ENCODE measurements at places on chromosomes 5 and 9. TPM values are rescaled to one million over a fixed set of nuclear protein-coding genes. Genes with fewer than 3 reads are reported as not detected.

Gene HK3
- total RNA-seq = not detected

Gene IPPK
- total RNA-seq = 13.9 TPM

Gene TNC
- total RNA-seq = 46.8 TPM

Gene RORB
- 0.92 TPM for total RNA-seq

Gene SH3PXD2B
- total RNA-seq = 27.2 TPM

Gene IFT74
- total RNA-seq = 17.4 TPM

Gene PCA3
- total RNA-seq = not detected

Gene CERCAM
- total RNA-seq = 120 TPM

Gene FAM200C
- 3.0 TPM for total RNA-seq

Gene SLC45A2
- 0.14 TPM for total RNA-seq

Gene GRXCR2
- total RNA-seq = not detected

Gene GKAP1
- 1.3 TPM for total RNA-seq

Gene DMRT2
- total RNA-seq = under 0.01 TPM

Gene PCDHGA10
- 4.3 TPM for total RNA-seq

Gene SKP1
- 320 TPM for total RNA-seq

Gene ARRDC3
- total RNA-seq = 90.1 TPM

Gene GPR151
- total RNA-seq = not detected

Gene TMEM171
- 1.1 TPM for total RNA-seq

Gene DMRT3
- not detected for total RNA-seq

Gene MZB1
- total RNA-seq = 0.14 TPM

Gene ARL14EPL
- 0.18 TPM for total RNA-seq

Gene ANKRD18A
- not detected for total RNA-seq

Gene ATP10B
- 0.14 TPM for total RNA-seq

Gene ATP6V0E1
- total RNA-seq = 515 TPM

Gene GARIN3
- total RNA-seq = not detected

Gene DNAJB5
- 9.8 TPM for total RNA-seq

Gene FUT7
- not detected for total RNA-seq

Gene HOMER1
- total RNA-seq = 12.8 TPM

Gene DCAF12
- total RNA-seq = 9.3 TPM

Gene PRRX2
- 23.2 TPM for total RNA-seq

Gene DENND1A
- 11.7 TPM for total RNA-seq

Gene SLC36A3
- total RNA-seq = not detected

Gene FIBCD1
- 1.5 TPM for total RNA-seq

Gene UBAP2
- total RNA-seq = 19.7 TPM

Gene HSDL2
- 114 TPM for total RNA-seq

Gene AP3B1
- 51.7 TPM for total RNA-seq

Gene SOWAHA
- total RNA-seq = not detected

Gene PCDHA7
- 0.57 TPM for total RNA-seq

Gene IL3
- not detected for total RNA-seq

Gene PCDHA2
- total RNA-seq = under 0.01 TPM

Gene ADGRD2
- not detected for total RNA-seq

Gene SLC25A46
- total RNA-seq = 87.9 TPM

Gene C5orf52
- total RNA-seq = not detected

Gene SLC34A3
- not detected for total RNA-seq

Gene KIF12
- not detected for total RNA-seq

Gene IFNA21
- total RNA-seq = not detected

Gene LRRC14B
- total RNA-seq = not detected

Gene TRMO
- total RNA-seq = 13.7 TPM

Gene RASGRF2
- total RNA-seq = 8.0 TPM

Gene LMAN2
- total RNA-seq = 488 TPM

Gene FOXI1
- not detected for total RNA-seq

Gene GDA
- total RNA-seq = not detected

Gene INSL6
- total RNA-seq = not detected

Gene NUTM2F
- not detected for total RNA-seq

Data from smooth muscle cell of bladder (primary cell).